GM19239 (cell line): ENCODE measurements at places on chromosomes 12 and 14.

- no peak for DNase-seq
Measured at GRCh38 chr12:51683763-51684357, 92.8 kb downstream of the SCN8A start.

- DNase-seq, result no peak
Measured at GRCh38 chr12:88716240-88716639, 136.0 kb upstream of the KITLG start.

GRCh38 chr14:103372017-103372416 is 13.2 kb upstream of the MARK3 start:
- DNase-seq, result no peak

GRCh38 chr12:18479256-18479655 is 217.9 kb downstream of the PIK3C2G start:
- no peak for DNase-seq

DNA sequence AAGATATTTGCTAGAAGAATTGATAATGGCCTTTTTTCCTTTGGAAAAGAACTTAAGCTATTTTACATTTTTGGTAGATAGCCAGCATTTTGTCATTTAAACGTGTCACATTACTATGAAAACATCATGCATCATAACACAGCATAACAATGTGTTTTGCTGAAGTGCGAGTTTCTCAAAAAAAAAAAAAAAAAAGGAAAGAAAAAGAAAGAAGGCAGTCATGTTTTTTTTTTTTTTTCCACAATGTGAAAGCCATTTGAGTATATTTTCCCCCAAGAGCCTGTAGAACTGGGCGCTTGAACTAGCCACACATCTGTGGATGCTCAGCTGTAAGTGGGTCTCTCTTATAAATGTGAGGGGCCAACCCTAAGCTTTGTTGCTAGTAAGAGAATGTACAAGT is 300.1 kb downstream of the AKAP6 start:
- no peak for DNase-seq

DNA sequence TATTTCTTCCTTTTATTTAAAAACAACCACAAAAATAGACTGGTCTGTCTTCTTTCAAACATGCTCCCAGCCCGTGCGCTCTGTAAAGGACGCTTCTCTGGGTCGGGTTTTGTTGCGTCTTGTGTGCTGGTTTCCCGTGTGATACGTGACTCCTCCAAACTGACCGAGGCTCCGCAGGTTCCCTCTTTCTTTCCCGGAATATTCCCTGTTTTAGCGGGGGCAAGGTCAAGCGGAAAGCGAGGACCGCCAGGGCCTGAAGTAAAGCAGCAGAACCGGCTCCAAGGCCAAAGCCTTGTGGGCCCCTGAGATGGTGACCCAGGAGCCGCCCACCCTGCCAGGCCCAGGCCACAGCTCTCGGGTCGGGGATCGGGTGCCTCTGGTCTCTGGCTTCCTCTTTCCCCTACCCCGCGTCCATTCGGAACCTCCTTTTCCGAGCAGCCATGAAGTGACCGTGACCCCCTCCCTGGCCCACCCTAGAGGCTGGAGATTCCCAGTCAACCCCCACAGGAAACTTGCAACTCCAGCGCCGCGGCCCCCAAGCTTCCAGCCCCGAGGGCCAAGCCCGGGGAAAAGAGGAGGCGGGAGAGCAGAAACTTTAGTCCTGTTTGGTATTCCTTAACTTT is 885 bp upstream of the HOXC10 start:
- no peak for DNase-seq

GRCh38 chr14:79581912-79582576 is 629.3 kb downstream of the DIO2 start:
- DNase-seq, result no peak

DNA sequence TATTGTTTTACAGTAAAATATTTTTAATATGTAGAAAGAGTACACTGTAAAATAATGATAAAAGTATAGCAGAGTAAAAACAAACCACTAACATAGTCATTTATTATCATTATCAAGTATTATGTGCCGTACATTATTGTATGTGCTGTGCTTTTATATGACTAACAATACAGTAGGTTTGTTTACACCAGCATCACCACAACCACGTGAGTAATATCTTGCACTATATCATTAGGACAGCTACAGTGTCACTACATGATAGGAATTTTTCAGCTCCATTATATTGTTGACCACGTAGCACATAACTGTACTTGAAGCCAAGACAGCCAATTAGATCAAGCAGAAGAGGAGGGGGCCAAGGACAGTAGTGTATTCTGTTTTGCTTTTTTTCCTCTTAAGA is 415.4 kb downstream of the RAD51B start:
- no peak for DNase-seq
